ENCODE measurements at places on chromosomes 6 and 20. TPM values are rescaled to one million over a fixed set of nuclear protein-coding genes. Genes with fewer than 3 reads are reported as not detected.

Gene BPIFB2
- total RNA-seq: not detected

Gene BFSP1
- total RNA-seq: 2.5 TPM

Gene GRIK2
- total RNA-seq: 139 TPM

Gene EPPIN
- not detected for total RNA-seq

Gene NT5E
- total RNA-seq: 14.5 TPM

Gene FBXO9
- 63.2 TPM for total RNA-seq

Gene BCL2L1
- 46.4 TPM for total RNA-seq

Gene MUCL3
- total RNA-seq: not detected
